ENCODE measurements at places on chromosomes 3 and 15.

DNA sequence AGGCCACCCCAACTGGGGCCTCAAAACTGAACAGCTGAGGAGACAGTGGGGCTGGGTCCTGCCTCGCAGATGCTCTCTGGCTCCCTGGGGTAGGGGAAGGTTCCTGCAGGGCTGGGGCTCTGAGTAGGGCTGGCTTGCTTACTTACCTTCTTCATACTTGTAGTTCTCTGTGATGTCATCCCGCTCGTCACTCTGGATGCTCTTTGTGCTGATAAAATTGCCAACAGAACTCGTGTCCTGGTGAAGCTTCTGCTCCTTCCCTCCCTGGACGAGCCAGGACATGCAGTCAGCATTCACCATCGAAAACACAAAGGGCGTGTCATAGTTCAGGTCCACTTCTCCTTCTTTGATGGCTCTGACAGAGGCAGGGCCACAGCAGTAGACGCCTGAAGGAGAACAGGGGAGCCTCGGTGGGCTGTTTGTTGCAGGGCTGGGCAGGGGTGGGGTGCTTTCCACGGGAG, 17.9 kb upstream of the EPB42 start:
- no peak for DNase-seq

DNA sequence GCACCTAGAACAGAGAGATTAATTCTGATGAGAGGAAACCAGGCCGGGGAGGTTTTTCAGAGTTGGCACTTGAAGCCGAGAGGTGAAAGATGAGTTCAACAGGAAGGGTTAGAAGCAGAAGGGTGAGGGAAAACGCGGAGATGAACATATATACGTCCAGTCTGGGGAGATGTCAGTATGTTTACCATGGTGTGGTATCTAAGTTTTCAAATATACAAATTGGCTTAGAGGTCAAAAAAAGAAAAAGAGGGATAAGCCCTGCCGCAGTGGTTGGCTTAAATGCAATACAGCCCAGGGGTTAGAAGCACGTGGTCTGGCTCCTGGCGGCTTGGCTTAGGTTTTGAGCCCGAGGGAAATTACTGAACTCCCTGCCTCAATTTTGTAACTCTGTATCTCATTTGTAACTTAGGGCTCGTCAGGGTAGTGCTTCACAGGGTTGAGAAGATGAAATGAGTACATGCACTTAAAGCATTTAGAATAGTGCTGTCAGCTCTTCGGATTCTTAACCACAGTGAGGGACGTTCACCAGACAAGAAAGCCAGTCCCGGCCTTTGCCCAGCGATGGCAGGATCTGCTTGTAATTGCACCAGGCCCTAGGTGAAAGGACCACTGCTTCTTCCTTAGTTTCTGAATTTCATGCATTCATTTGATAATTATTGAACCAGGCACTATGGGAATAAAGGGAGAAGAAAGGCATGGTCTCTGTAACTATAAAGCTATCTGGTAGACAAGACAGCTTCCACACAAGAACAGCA, 6.4 kb downstream of the HES1 start:
- no peak for DNase-seq

GRCh38 chr3:149280671-149281349, 52.6 kb downstream of the TM4SF18 start:
- DNase-seq: no peak

DNA sequence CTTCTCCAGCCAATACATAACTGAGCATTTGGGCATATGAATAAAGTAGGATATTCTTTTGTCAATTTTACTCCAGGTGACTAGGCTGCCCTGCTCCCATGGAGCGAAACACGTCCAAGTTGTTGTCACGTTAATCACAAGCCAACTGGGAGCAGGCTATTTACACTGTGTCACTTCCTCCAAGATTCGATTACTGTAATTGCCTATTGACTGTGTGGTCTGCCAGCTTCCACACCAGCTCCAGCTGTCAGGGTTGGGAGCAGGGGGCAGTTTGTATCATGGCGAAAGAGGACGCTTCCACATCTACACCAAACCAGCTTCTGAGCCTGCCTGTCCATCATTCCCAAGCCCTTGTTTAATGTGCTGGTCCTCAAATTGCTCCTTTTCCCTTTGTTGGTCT, 89.2 kb upstream of the RORA start:
- DNase-seq: no peak

DNA sequence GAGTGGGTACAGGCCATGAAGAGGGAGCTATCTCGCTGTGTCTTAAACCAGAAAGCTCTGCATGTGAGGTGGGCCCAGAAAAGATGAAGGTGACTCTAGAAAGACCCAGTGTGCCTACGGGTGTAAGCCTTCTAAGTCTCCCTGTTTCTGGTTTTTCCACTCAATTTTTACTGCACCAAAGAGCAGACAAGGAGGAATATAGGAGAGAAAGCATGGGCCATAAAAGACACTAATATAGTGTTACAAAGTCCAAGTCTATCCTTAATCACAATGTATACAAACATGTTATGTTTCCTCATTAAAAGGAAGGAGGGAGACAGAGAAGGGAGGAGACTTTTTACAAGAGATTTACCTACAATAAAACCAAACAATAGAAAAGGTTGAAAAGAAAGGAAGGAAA, 24.1 kb upstream of the ZKSCAN7 start:
- DNase-seq: no peak

GRCh38 chr3:18124501-18124900, 300.6 kb downstream of the SATB1 start:
- no peak for DNase-seq

GRCh38 chr3:129061023-129061887, 676 bp downstream of the GP9 start:
- no peak for DNase-seq

GRCh38 chr3:7205535-7205934, 344.6 kb downstream of the GRM7 start:
- DNase-seq: no peak

- DNase-seq: no peak
Measured at GRCh38 chr15:27166917-27167316, 195.9 kb downstream of the GABRG3 start.

DNA sequence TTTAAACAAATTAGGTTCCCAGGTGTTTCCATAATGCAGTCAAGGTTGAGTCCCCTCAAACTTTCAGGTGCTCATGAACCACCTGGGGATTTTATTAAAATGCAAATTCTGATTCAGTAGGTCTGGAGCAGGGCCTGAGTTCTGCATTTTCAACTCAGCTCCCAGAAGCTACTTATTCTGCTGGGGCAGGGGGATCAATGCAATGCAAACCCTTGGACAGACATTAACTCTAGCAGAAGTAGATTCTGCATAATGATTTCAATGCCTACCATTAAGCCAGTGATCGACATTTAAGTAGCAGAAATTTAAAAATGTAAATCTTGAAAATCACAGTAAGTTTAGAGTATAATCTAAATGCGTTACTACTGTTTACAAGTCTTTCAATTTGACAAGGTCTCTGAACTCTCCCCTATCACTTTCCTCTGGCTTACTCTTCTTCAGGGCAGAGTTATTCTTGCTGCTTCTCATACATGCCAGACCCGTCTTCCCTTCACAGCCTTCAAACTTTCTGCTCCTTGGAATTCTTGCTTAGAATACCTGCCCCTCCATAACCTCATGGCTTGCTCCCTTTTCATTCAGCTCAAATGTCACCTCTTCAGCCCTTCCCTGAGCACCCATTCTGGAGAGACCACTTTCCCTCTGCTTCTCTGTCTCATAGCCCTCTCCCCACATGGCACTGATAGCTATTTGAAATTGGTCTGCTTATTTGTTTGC, 19.3 kb upstream of the DPPA4 start:
- no peak for DNase-seq

DNA sequence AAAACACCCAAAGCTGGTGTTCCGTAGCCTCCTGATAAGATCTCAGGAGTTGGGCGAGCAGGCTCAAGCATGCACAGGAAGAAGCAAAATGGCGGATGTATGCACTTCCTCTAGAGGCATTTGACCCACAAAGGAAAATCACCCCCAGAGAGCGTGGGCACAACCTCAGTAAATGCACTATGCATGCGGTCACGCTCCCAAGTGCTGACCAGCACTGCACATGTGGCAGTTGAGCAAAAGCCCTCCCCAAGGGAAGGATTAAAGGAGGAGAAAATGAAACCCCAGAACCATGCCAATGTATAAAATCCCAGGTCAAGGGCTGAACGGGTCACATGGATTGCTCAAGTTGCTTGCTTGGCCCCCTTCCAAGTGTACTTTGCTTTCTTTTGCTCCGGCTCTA, 289.4 kb upstream of the IGF1R start:
- DNase-seq: no peak
